ENCODE measurements at places on chromosomes 3 and 15.

DNA sequence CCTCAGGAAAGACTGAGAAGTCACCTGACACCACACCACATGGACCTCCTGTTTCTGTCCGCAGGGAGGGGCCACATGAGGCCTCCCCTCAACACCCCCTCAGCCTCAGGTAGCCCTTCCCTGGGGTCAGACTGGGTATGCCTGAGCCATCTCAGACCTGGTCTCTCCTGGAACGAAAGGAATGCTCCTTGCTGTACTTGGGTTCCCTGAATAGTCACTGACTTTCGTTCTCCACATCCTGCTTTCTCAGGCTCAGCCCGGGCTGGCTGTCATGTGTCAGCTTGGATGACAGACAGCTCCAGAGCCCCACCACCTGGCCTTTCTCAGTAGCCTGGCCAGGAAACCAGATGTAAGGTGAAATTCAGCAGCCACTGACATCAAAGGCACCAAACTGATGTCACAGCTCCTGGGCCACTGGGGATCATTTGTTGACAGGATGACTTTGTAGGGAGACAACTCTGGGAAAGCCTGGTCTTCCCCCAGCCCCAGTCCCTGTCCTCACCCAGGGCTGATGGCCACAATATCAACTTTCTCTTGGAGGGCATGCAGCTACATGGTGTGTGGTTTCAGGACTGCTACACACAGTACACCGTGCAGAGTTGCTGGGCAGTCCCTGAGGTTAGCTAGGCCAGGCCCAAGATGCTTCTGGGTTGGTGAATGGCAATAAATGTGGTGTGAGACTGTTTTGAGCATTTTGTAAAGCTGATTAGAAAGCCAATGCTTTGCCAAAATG is 141.4 kb upstream of the MRPS22 start:
- DNase-seq: peak; percentile 13

- no peak for DNase-seq
Measured at GRCh38 chr3:110650741-110651140, 420.9 kb upstream of the NECTIN3 start.

- DNase-seq: no peak
Measured at GRCh38 chr15:88166082-88166993, 90.2 kb downstream of the NTRK3 start.

DNA sequence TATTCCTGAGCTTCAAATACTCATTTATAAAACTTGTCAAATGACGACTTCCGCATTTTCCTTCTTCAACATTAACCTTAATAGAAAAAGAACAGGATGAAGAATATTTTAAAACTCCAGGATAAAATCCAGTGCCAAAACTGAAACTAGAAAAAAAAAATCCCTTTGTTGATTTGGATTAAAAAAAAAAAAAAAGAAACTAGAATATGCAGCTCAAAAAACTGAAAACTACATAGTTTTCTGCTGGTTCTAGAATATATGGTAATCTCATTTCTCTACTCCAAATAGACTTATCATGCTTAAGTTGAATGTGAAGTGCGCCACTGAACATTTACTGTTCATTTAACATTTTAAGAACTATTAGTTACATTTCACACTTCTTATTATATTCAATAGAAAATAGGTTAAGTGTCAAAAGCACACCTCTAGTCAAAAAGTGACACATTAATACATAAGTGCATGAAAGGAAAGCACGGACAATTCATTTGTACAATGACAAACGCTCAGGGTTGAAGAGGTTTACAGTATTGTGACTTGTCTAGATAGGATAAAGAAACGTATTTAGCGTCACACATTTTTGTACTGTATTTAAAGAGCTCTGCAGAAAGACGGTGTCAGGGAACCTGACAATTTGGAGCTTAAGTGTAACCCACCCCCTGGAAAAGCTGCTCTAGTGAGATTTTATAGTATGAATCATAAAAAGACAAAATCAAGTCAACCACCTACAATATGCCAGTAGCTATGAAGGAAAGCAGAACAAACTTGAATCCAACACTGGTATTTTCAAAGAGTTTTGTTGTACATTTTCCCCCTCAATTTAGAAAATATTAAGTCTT is 5.8 kb downstream of the TRA2B start:
- no peak for DNase-seq

DNA sequence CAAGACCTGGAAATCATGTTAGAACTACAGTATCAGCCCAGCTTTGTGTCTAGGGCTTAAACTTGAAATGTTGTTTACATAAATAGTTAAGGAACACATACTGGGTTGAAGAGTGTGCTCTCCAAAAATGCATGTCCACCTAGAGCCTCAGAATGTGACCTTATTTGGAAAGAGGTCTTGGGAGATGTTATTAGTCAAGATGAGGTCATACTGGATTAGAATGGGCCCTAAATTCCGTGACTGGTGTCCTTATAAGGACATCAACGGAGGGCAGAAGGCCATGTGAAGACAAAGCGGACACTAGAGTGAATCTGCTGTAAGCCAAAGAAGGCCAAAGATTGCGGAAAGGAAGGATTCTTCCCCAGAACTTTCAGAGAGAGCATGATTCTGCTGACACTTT is 759.2 kb upstream of the CFAP20DC start:
- DNase-seq: no peak

DNA sequence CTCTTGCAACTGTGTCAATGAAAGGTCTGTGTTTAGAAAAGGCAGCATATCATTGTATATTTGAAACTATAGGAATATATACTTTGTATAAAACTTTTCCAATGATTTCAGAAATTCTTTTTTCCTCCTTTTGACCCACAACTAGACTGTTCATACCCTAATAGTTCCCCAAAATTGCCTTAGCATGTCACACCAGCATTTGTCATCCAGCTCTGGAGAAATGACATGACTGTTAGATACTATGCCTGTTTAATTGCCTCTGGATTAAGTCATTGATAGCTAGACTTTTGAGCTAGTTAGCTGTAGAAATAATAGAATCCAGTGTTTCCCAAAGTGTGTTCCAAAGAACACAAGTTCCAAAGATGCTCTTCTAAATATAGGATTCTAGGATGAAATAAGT is 32.4 kb downstream of the B3GALNT1 start:
- no peak for DNase-seq

- no peak for DNase-seq
Measured at GRCh38 chr3:53137835-53138446, 7.7 kb upstream of the RFT1 start.

- DNase-seq: peak; percentile 20
Measured at GRCh38 chr3:14488286-14489041, 51.7 kb downstream of the GRIP2 start.

GRCh38 chr3:188646592-188646991 is 492.6 kb downstream of the LPP start:
- DNase-seq: no peak

- no peak for DNase-seq
Measured at GRCh38 chr3:131812433-131812832, 222.4 kb downstream of the CPNE4 start.

DNA sequence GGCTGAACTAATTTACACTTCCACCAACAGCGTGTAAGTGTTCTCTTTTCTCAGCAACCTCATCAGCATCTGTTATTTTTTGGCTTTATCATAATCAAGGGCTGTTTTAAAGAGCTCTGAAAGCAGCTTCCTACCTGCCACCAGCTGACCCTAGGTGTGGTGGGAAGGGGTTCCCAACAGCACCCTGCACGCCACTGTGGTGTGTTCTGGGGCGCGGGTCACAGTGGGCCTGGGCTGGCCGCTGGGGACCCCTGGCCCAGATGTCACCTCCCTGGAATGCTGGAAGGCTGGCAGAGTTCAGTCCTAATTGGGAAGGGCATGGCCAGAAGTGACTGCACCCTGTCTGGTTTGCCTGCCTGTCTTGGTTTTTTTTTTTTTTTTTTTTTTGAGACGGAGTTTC is 82.2 kb downstream of the ASB7 start:
- no peak for DNase-seq

DNA sequence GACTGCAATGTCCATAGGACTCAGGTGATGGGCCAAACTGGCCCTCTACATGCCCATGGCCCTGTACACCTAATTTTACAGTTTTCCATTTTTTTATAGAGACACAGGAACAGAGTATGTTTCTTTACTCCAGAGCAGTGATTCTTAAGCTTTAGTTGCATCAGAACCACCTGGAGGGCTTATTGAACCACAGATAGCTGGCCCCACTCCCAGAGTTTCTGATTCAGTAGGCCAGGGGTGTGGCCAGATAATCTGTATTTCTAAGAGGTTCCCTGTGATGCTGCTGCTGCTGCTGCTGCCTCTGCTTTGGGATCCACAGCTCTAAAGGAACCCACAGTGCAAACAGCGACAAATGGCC is 5.1 kb downstream of the RBP1 start:
- DNase-seq: no peak

- no peak for DNase-seq
Measured at GRCh38 chr15:55514414-55514850, 6.4 kb upstream of the DNAAF4 start.

GRCh38 chr3:172281884-172282283 is 166.4 kb downstream of the GHSR start:
- no peak for DNase-seq

GRCh38 chr15:66771351-66771650 is 69.3 kb downstream of the SMAD6 start:
- DNase-seq: no peak

DNA sequence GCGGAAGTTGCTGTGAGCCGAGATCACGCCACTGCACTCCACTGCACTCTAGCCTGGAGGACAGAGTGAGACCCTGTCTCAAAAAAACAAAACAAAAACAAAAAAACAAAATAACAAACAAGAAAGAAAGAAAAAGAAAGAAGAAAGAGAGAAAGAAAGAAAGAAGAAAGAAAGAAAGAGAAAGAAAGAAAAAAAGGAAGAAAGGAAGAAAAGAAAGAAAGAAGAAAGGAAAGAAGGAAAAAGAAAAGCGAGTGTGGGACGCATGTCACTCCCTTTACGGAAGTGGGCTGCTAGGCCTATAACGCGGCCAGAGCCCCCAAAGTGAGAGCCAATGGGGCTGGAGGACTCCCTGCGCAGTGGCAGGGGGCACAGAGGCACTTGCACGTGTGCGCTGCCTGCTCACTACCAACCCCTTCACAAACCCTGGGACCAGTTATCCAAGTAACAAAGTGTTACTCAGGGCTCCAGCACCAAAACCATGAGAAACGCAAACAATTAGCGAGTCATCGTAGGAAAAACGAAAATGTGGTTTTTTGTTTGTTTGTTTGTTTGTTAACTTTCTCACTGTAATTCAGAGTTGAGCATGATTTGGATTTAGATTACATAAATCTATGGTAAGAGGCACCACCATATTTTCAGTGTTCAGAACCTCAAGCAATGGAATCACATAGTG is 40.8 kb upstream of the ATP1B3 start:
- DNase-seq: no peak

- no peak for DNase-seq
Measured at GRCh38 chr15:61556037-61556648, 327.0 kb upstream of the RORA start.

GRCh38 chr3:140931016-140931454 is 10.6 kb upstream of the SLC25A36 start:
- DNase-seq: no peak

DNA sequence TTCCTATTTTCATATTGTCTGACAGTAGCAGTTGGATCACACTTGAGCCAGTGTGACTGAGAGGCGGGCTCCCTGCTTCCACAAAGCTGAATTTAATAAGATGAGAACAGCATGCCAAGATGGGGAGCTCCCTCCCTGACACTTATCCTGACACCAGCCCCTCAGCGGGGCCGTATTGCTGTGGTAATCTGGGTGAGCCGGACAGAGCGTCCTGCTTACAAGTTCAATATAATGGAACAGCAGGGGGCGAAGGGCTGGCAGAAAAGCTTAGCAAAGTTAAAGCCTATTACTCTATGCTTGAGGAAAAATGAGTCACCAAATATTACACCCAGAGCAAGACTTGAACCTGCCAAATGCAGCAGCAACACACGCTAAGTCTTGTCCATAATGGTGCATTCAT is 163.8 kb upstream of the CMC1 start:
- DNase-seq: peak; percentile 14

DNA sequence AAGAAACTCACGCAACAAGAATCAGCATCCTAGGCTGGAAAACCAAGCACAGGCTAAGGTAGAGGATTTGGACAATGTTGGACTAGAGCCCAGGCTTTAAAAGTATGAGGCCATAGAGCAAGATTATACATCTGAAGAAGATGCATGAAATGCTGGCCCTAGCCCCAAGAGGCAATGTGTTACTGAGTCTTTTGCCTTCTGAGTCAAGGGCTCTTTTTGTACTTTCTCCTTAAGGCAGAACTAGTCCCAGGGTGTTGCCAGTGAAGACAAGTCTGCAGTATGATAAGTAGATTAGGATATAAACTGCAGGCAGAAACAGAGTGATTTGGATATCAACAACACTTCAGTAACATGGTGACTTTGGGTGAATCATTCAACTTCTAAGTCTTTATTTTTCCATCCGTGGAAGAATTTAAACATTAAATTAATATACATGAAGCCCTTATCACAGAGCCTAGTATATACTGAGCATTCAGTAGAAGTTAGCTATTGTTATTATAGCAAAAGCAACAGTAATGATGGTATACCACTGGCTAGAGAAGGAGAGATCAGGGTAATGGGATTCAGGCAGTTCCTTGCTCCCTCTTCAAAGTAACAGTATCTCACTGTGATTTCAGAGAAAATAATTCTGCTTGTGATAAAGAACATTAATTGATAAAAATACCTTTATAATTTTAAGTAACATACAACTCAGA is 99.9 kb upstream of the MLF1 start:
- DNase-seq: no peak

DNA sequence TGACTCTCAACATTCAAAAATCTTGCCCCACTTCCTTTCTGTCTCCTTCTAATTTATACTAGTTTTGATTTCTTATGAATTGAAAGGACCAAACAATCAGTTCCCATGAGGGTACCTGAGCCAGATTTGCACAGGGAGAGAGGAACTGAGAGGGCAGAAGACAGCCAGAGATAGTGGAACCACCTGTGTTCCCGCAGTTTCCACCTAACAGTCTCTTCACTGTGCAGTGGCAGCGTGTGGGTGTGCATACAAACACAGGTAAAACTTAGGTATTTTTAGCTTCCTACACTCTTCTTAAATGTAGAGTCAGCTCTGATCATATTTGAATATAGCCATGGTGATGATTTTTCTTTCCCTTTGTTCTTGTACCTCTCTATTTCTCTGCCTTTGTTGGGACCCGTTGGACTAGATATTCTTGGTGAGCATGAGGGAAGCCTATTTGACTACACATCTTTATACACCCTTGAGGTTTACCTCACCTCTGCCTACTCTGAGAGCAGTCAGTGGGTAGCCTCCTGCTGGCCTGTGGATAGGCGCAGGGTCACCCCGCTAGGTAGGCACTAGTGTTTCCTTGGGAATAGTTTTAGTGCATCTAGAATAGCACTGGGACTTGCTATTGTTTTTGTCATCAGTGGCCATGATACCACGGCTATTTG is 58.8 kb downstream of the MAP3K13 start:
- DNase-seq: no peak

DNA sequence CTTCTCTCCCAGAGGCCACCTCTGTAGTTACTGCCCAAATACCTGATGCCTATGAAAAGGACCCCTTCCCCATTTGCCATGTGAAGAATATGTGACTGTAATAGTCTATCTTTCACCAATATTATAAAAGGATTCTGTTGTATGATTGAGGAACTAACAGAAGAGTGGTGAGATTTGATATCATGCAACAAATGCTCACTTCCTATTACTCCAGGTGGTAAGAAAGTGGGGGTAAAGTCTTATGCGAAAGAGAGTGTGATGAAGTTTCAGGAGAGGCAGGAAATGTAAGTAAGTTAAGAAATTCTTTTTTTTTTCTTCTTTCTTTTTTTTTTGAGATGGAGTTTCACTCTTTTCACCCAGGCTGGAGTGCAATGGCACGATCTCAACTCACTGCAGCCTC is 24.4 kb upstream of the RAP2B start:
- no peak for DNase-seq

- DNase-seq: no peak
Measured at GRCh38 chr3:57017459-57017845, 43.0 kb upstream of the SPATA12 start.
